ENCODE measurements at places on chromosomes 1 and 21.
A peak's percentile ranks its signal among the peaks of the same experiment; 100 is the strongest.

DNA sequence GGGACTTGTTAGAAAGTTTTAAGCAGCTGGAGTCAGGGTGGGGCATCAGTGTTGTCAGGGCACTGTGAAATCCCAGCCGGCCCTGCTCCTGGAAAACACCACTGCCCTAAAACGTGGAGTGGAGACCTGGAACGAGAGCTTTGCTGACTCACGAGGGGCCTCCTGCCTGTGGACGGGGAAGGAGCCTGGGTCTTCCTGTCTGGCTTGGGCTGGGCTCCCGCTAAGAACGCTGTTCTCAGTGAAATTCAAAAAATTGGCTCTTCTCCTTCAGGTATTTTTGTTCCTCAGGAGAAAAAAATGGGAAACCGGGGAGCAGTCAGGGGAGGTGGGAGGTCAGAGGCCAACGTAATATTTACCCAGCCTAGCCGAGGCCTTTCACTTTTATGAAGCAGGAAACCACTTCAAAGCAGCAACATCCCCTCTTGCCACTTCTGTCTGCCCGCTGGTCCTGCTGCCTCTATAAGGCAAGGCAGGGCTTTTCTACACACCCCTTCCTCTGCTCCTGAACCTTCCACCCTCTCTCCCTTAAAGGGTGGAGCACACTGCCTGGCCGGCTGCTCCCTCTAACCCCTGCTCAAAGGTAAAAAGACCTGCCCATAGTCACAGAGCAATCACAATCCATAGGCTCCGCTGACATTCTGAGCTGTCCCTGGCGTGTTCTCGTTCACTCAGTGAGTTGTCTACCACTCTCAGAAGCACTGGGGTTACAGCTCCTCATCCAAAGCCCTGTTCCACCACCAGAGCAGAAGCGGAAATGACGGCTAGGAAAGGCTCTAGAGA, 8.0 kb downstream of the PLXNA2 start:
- DNase-seq = no peak

- no peak for DNase-seq
Observed at GRCh38 chr1:174160109-174160473, 771 bp downstream of the RABGAP1L start.

GRCh38 chr1:24111996-24112779, at the start of gene MYOM3:
MYOM3 (minus strand) TSS chr1:24112135; CDS start chr1:24108636, 3,499 bp downstream.
- DNase-seq = no peak

- no peak for DNase-seq
Observed at GRCh38 chr1:245790441-245790840, 635.7 kb downstream of the KIF26B start.

DNA sequence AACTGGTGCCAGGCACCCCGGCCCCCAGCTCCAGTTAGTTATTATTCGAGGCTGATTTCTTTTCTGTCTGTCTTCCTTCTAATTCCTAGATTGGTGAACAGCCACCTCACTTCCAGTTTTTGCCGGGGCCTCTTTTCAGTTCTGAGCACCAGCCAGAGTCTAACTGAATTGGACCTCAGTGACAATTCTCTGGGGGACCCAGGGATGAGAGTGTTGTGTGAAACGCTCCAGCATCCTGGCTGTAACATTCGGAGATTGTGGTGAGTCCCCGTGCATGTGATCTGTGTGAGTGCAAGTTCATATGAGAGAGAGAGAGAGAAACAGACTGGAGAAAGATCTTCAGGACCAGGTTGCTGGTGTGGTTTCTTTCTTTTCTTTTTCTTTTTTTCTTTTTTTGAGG, 13.5 kb downstream of the NLRP3 start:
- no peak for DNase-seq

GRCh38 chr1:145885738-145886287, at the start of gene ANKRD35:
ANKRD35 (minus strand) TSS chr1:145885866; CDS start chr1:145885758, 108 bp downstream.
- DNase-seq = peak; percentile 17

DNA sequence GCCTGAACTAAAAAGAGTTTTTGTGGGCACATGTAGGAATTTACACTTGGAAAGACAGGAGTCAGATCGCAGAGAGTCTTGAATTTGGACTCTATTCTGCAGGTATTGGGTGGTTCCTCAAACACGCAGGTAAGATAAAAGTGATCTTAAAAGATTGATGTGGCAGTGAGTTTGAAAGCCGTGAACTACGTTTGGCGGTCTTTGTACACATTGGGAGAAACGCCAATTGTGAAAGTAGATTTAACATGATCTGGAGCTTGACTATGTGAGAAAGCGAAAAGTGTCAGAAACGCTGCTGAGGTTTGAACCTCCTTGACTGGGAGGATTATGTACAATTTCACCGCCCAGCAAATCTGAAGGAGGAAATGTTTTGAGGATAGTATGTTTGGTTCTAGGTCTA, 1.5 kb upstream of the PPP2R5A start:
- DNase-seq = no peak

- no peak for DNase-seq
Observed at GRCh38 chr1:7474786-7475502, 296.2 kb upstream of the VAMP3 start.

DNA sequence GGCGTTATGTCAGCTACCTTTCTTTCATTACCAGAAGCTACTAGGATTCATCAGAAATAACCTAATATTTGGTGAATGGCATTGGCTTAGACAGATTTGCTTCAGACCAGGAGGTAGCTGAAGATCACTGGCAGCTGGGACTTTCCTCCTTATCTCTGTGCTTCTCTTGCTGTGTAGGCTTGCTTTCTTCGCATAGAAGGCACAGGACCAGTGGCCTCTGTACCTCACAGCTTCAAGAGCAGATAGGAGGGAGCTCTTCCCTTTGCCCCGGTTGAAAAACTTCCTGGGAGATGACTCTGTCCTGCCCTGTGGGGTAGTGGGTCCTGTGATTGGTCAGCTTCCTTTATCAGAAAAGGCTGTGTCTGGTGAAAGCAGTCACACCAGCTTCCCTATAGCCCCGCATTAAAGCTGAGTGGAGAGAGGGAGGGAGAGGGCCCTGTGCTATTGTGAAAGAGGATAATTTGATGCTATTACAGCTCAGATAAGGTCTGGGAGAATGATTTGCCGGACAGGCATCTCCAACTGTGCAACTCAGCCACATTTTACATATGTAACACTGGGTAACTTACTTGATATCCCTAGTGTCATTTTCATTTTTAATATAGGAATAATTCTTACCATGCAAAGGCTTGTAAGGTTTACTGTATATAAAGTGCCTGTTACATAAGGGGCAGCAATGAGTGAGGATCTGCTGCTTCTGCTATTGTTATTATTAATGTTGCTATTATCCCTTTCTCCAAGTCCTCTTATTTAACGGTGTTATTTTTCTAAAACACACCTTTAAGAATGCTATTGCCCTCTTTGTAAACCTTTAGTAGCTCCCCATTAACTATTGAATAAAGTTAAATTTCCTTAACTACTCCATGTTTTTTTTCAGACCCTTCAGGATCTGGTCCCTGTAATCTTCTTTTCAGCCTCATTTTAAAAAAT, 31.6 kb downstream of the OSBPL9 start:
- no peak for DNase-seq

GRCh38 chr1:39670689-39671088, 1.2 kb downstream of the NT5C1A start:
- no peak for DNase-seq

- DNase-seq = no peak
Observed at GRCh38 chr1:211742889-211743529, 67.6 kb upstream of the NEK2 start.

GRCh38 chr1:93200714-93201113, 20.2 kb downstream of the CCDC18 start:
- DNase-seq = no peak

GRCh38 chr21:45997205-45997494, 15.6 kb downstream of the COL6A1 start:
- DNase-seq = no peak

DNA sequence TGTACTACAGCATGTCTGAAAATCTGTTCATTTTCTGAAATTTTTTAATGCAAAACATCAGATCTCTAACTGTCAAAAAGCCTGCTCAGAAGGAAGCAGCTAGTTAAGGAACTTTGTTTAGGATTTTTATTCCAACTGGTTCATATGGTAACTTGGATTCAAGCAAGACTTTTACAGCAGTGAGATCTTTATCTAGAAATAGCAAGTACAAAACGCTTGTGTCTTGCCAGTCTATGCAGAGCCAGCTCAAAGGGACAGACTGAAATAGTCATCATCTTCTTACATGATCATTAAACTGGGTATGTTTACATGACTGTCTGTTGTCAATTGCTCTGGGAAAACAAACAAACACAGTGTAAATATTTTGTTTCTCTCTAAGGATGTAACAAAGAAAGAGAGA, 37.6 kb downstream of the DDAH1 start:
- no peak for DNase-seq

- no peak for DNase-seq
Observed at GRCh38 chr1:202155478-202156021, 4.9 kb downstream of the PTPN7 start.

DNA sequence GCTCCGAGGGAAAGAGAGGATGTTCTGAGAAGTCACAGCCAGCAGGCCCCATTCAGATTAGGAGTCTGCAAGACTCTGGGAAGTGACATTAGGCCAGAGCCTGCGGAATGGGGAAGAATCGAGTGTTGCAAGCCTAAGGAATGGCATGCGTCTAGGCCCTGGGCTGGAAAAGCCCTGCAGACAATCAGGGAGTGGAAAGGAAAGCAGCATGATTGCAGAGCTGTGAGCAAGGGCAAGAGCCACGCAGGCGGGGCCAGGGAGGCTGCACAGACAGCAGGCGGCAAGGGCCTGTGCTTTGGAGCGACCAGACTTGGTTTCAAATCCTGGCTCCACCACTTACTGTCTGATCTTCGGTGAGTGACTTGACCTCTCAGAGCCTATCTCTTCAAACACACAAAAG, 118.2 kb downstream of the RRAGC start:
- no peak for DNase-seq
